ENCODE measurements at places on chromosomes 3 and 15. TPM values are rescaled to one million over a fixed set of nuclear protein-coding genes. Genes with fewer than 3 reads are reported as not detected.

DNA sequence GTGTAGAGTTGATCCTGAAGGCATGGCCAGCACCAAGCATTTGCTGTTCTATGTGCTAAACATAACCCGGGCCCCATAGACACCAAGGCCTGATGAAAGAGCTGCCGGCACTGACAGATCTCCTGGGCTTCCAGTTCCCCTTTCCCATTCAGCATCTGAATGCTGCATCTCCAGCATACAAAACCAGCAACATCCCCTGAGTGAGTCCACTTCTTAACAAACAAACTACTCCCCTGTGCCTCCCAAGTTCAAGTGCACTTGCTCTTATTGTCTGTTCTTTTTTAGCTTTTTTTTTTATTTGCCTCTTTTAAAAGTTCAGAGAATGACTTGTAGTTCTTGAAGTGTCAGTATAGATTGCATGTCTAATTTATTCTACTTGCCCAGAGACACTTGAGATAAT lies 156.0 kb downstream of the EDEM1 start:
- no peak for DNase-seq

DNA sequence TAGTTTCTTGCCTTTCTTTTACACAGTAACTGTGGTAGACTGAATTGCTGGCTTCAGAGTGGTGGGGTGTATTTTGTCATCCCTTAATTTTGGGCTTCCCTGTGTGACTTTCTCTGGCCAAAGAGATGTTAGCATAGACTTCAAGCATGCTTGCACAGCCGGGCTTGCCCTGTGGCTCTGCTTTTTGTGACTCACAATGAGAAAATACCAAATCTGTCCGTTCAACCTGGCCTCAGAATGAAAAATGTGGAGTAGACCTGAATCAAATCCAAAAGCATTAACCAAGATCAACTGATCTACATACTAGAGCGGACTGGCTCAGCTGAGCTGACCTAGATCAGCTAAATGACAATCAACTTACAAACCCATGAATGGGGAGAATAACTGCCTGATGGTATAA lies 51.4 kb downstream of the PLAAT1 start:
- peak; percentile 32 for DNase-seq

Gene PIERCE2
- 1.0 TPM for total RNA-seq

Gene MAP2K5
- 5.7 TPM for total RNA-seq

DNA sequence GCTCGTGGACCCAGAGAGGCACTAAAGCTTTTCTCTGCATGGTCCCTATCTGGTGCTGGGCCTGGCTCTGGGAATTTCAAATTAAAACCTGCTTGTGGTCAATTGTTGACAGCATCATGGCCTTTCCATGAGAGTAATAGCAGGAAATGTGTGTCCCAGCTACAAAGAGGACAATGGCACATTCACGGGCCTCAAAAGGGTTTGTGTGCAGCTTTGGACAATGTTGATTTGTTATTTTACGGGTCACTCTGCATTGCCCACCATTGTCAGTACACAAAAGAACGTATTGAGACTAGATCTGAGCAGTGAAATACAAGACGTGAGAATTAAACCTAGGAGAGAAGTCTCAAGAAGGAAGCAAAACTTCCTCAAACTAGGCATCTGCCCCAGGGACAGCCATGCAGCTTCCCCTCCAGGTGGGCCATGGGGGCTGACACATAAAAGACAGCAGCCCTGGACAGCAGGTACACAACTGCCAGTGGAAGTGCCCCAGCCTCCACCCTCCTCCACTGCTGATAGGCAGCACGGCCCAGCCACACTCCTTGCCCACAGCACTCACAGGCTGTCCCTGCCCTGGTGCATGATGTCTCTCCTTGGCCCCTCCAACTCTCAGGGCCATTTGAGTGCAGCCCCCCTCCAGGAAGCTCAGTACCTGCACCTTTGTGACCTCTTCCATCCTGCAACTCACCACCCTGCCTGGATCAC lies 15.9 kb upstream of the LTF start:
- no peak for DNase-seq

DNA sequence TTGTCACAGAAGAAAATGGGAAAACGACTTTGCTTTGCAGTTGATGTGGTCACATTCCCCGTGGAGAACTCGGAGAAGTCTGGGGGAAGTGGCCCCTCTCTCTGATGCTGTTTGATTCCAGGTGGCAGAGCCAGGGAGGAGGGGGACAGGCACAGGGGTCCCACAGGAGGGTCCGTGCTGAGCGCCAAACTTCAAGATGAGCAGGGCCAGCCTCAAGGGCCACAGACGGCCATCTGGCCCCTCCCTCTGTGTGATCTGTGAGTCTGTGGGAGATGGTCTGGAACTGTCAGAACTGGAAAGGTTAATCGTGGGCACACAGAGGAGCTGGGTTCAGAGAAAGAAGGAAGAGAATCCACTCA lies 23.1 kb upstream of the CORO2B start:
- DNase-seq: no peak

- DNase-seq: no peak
Observed at GRCh38 chr3:51538115-51538458, 432 bp upstream of the RAD54L2 start.

DNA sequence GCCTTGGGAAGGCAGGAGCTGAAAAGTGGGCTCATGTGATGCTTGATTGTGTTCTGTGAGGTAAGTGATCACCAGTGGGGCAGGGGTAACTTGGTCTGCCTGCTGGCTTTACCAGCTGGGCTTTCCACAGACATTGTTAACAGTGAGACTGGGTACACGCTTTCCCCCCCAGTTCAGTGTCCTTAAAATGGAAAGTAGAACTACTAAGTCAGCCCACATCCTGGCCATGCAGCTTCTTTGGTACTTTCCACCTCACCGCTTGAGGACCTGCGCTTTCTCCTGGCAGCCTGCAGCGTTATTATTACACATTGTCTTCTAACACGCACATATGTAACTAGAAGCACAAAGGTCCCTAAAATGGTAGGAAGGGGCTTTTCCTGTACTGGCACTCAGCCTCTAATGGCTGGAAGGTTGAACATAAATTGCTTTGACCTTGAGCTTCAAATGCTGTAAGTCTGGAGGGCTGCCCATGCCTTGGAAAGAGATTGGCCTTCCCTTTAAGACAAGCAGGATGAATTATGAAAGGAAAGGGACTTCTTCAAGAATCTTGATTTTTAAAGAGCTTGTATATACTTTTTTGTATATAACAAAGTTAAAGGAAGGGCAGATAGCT lies 216.1 kb upstream of the ROPN1 start:
- DNase-seq: no peak

Gene COL6A5
- under 0.01 TPM for total RNA-seq

Gene RASL12
- not detected for total RNA-seq

- DNase-seq: no peak
Observed at GRCh38 chr3:117874904-117875874, 1159.5 kb downstream of the IGSF11 start.

DNA sequence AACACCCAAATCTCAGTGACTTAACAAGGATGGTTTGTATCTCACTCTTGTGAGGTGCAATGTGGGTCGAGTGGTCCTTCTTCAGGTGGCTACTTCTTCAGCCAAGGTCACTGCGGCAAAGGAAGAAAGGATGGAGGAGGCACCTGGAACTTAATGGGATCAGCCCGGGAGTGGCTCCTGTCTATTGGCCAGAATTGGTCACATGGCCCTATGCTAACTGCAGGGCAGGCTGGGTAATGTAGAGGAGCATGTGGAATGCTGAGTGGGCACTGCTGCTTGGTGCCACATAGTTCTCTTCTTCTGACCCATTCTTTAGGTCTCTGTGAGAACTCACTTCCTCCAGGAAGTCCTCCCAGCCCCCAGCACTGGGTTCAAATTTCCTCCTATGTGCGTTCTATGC lies 20.3 kb upstream of the FAM3D start:
- DNase-seq: no peak

- DNase-seq: no peak
Observed at GRCh38 chr3:28615971-28616370, 267.3 kb upstream of the AZI2 start.

- no peak for DNase-seq
Observed at GRCh38 chr15:42282926-42283325, 9.7 kb upstream of the TMEM87A start.

DNA sequence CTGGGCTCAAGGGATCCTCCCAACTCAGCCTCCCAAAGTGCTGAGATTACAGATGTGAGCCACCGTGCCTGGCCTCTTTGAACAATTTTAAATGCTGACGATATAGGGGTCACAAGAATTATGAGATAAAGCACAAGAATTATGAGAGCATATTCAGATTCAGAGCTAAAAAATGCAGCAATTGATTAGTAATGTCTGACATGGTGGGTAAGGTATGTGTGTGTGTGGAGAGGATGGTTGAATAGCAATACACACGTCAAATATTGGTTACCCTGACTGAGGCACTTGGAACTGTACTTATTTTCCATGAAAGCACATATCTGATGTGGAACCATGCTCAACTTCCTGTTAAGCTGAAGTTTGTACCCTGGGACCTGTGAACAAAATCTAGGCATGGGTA lies 115.6 kb downstream of the EOMES start:
- DNase-seq: no peak

- DNase-seq: no peak
Observed at GRCh38 chr15:77528968-77529319, 103.8 kb downstream of the LINGO1 start.

- no peak for DNase-seq
Observed at GRCh38 chr15:101225658-101226057, 26.2 kb downstream of the CHSY1 start.

DNA sequence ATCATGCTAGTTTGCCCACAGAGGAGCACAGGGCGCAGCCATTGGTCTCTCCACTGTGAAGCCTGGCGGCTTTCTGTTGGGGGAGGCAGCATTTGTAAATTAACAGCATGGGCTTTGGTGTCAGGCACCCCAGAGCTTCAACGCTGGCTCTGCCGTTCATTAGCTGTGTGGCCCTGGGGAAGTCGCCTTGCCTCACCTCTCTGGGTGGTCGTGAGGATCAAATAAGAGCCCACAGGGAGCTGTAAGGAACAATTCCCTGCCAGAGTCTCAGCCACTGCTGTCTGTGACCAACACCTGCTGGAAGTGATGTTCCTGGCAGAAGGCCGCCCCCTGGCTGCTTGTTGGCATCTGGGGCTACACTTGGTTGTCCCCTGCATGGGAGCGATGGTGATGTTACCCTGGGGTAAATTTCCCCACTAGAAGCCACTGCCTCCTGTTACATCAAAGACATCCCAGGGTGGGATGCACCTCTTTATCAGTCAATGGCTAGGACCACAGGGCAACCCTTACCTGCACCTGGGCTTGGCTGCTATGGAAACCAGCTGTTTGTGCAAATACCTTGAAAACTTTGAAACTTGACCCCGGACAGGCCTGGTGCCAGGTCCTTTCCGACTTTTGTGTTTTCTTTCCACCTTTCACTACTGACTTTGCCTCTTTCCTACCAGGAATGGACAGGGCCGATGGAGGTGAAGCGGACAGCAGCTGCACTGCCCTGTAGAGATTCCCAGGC lies 36.9 kb downstream of the DNASE1L3 start:
- DNase-seq: no peak

Gene UQCRC1
- total RNA-seq: 565 TPM

DNA sequence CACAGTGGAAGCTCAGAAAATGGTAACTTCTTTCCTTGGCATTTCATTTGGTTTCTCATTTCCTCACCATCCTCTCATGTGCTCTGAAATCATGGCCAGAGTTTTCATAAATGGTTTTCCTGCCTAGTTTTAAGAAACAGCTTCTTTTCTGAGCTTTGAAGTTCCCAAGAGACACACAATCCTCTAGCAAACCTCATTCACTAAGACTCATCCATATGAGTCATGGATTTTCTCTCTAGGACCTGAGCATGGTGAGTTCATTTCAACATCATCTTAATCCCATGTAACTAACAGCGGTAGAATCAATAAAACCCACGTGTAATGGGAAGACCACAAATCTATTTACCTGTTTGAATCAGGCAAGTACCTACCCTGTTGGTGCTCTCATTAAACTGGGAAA lies 274.5 kb upstream of the LRTM1 start:
- peak; percentile 75 for DNase-seq

Gene SYNM
- total RNA-seq: 5.6 TPM

Gene KNSTRN
- total RNA-seq: 117 TPM

Gene PP2D1
- not detected for total RNA-seq
